IMR-90 (cell line): ENCODE measurements at places on chromosomes 12 and 14.

GRCh38 chr12:27607591-27607990, 83.6 kb downstream of the PPFIBP1 start:
- no peak for DNase-seq

- DNase-seq, result peak; percentile 7
Measured at GRCh38 chr14:81169711-81170103, 51.1 kb downstream of the GTF2A1 start.

GRCh38 chr12:124021007-124021406, 48.0 kb downstream of the ZNF664 start:
- no peak for DNase-seq

DNA sequence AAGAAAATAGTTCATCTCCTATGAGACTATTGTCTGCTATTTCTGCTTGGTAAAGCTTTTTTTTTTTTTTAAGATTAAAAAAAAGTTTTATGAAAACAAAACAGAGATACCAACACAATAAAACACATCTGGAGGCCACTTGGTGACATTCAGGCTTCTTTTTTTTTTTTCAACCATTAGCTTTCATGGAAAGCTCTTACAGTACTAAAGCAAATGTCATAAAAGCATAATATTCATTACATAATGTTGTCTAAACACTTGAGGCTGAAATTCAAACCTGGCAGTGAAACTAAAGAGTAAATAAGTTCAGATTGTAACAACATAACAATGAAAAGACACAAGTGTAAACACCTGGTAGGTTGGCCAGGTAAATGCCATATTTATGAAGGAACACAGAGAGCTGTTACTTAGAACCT, 14.7 kb downstream of the PRICKLE1 start:
- no peak for DNase-seq

- DNase-seq, result no peak
Measured at GRCh38 chr14:97036086-97036852, 239.1 kb downstream of the VRK1 start.

DNA sequence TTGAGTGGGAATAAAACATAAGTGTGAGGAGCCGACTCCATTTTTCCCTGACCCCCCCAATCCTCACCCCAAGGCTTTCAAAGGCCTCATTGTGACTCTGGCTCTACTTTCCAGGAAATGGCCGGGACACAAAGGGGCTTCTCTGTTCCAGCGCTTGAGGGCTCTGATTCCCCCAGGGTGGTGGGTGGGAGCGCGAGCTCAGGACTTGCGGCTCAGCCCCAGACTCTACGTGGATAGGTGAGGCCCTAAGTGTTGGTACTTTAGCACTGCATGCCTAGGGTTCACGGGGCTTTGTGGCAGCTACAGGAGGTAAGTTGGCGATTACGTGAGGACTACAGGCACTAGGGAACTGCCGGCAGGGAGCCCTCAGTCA, 553 bp downstream of the CNPY2 start:
- DNase-seq, result no peak

DNA sequence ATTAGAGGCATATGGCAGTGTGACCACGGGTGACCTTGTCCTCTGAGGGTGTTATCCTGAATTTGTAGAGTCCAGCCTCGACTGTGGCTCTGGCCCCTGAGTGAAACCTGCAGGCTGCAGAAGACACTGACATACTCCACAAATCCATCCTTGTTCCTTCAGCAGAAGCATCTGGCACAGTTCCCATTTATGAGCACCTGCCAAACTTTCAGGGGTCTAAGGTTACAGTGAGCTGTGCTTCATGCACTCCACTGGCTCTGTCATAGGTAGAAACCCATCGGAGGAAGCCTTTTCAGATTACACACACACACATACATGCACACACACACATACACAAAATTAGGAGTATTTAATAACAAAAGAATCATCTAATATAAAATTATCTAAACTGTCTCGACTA, 13.6 kb upstream of the NUAK1 start:
- no peak for DNase-seq
